ENCODE measurements at places on chromosomes 7 and 10. TPM values are rescaled to one million over a fixed set of nuclear protein-coding genes. Genes with fewer than 3 reads are reported as not detected.
A peak's percentile ranks its signal among the peaks of the same experiment; 100 is the strongest.

GRCh38 chr10:66102756-66103155 is 823.1 kb upstream of the LRRTM3 start:
- no peak for DNase-seq

DNA sequence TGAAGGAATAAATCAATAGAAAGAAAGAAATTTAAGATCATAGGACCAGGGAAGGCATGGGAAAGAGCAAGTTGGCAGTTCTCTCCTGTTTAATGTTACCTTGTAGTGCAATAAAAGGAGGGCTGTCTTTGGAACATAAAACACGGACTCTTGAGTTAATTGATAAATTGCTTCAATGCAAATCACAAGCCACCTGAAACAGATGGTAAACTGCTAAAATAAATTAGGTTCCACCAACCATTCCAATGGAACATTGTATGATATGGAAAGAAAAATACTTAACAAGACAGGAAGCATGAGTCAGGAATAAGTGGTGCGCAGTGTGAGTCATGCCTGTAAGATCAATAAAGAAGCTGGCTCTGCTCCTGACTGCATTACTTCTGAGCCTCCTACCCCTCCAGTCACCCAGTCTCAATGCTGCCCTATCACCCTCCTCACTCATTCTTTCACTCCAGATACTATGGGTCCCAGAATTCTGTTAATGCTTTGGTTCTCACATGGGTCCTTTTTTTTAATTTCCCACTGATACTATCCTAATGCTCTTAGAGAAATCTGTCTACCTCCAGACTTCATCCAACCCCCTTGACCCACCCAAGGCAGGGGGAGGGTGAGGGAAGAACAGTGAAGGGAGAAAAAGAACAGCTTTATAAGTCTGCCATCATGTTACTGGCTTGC is 78.9 kb downstream of the LRRC17 start:
- no peak for DNase-seq

DNA sequence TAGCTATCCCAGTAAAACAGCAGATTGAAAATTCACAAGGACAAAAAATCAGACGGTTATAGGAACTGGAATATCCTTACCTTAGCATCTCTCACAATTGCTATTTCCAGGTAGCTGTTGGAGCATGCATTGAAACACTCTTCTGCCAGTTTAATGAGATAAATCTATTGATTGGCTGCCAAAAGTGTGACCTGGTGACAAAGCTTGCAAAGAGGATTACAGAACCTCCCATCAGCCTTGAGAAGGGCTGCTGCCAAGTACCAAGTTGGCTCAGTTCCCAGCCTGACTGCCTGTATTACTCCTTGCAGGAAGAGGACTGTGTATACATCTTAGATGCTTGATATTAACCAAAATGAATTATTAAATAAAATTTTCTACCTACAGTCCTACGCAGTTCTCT is 5.1 kb downstream of the PRLHR start:
- no peak for DNase-seq

- no peak for DNase-seq
These were observed 492 bp downstream of the COG5 start for GRCh38 chr7:107563081-107563774.

DNA sequence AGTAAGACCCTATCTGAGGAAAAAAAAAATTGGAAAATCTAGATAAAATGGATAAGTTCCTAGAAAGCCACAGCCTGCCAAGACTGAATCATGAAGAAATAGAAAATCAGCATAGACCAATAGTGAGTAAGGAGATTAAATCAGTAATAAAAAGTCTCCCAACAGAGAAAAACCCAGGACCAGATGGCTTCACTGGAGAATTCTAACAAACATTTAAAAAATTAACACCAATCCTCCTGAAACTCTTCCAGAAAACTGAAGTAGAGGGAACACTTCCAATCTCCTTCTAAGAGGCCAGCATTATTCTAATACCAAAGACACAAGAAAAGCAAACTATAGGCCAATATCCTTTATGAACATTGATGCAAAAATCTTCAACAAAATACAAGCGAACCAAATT is 8.8 kb upstream of the LIMK1 start:
- DNase-seq: no peak

GRCh38 chr7:82339958-82340357 is 103.6 kb downstream of the CACNA2D1 start:
- DNase-seq: no peak

DNA sequence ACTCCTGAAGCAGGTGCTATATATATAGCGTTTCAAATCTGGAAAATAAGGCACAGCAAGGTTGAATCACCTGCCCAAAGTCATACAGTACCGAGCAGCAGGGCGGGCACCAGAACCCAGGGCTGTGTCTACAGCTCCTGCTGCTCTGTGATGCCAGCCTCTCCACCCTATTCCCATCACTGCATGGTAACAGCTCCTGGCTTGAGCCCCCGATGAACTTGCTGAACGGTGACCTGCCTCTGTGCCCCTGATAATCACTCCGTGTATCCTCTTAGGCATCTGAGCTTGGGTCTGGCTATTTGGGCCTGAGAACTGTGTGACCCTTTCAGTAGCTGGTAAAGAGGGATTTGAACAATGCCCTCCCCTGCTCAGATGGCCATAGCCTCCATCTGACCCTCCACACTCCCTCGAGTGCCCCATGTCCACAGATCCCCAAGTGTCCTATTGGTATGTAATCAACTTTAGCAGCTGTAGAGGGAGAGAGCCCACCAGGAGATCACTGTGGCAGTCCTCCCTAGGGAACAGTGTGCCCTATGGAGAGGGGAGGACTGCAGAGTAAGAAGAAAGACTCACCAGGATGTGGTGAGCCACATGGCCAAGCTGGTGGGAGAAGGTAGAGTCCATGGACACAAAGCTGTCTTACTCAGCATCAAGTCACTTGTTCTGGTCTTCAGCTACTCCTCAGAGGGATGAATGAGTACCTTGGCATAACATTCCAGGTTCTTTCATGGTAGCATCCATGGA is 1.1 kb upstream of the ARHGAP22 start:
- no peak for DNase-seq

- DNase-seq: no peak
These were observed 670 bp upstream of the AGK start for GRCh38 chr7:141550386-141551093.

GRCh38 chr7:70701477-70701876 is 430.5 kb upstream of the GALNT17 start:
- no peak for DNase-seq

- DNase-seq: no peak
These were observed 324.4 kb upstream of the ZNF32 start for GRCh38 chr10:43972976-43973647.

DNA sequence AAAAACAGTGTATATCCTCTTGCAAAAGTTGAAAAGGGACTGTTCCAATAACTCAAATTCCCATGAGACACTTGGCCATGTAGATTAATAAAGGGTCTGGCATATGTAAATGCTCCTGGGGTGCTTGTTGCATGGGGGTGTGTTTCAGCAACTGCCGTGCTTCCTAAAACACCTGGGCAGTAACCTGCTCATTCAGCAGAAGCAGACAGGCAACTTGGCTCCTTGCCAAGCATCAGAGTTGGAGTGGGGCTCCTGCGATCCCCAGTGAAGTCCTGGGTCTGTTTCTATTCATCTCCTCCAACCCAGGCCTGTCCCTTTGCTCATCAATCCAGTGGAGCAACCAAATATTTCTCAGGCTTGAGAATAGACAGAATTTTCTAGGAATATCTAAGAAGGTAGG is 42.2 kb upstream of the ADAM12 start:
- no peak for DNase-seq

DNA sequence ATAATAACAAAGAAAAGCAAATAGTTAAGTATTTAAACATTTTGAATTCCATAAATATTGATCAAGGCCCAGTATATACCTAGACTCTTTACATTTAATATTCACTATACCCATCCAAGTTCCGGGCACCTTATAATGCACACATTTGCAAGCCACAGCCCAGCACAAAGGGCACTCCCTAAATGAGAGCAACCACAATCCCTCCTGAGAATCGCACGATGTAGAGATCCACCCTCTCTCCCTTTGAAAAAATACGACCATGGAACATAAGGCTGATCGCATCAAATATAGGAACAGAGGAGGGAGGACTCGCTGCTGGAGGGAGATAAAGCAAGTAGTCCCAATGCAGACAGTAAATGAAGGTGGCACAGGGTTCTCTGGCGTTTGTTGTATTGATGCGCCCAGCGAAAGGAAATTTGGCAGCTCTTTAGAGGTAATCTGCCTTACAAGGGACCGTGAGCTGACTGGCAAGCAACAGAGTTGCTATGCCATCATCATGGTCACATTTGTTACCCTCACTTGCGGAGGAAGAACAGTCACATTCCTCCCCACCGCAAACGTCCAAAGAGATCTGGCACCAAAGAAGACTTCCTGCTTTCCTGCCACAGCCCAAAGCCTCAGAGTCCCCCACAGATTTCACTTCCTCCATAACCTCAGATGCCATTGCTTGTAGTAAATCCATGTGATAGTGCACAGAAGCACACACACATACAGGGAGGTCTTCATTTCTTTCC is 16.1 kb upstream of the TAS2R40 start:
- peak; percentile 33 for DNase-seq

GRCh38 chr10:118732245-118733165 is 22.3 kb downstream of the CACUL1 start:
- no peak for DNase-seq

DNA sequence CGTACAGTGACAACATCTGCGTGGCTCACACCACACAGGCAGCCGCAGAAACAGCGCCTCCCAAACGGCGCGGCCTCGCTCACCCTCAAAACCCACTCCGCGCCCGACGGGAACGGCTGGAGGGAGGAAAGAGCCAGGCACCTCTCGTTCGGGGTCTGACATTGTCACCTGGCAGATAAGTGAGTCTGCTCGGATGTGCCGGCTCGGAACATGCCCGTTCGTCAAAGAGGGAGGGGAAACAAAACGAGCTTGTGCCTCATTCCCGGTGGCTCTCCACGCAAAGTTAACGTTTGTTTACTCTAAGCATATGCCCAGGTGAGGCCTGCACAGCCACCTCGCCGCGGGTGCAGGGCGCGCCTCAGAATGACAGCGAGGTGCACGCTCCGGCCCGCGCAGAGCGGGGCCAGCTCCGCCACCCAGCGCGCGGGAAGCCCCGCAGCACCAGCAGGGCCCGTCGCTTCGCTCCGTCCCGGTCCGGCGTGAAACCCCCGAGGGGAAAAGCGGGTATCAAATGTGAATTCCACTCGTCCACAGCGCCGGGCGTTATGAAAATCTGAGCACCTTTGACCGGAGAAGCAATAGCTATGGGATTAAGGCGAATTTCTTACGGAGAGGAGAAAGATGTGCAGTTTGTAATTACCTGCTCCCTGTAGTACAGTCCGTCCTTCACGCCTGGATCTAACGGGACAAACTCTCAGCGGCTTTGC is 13.1 kb downstream of the CNPY1 start:
- DNase-seq: no peak

- DNase-seq: no peak
These were observed 87.9 kb downstream of the RNF216 start for GRCh38 chr7:5693529-5693928.

Gene ADAP1
- 9.4 TPM for total RNA-seq

Gene CRHR2
- not detected for total RNA-seq

Gene AKR1C3
- total RNA-seq: not detected

Gene LRCH4
- 137 TPM for total RNA-seq

Gene ANKRD30A
- total RNA-seq: not detected

Gene OR6V1
- not detected for total RNA-seq

Gene C10orf67
- not detected for total RNA-seq

Gene CUZD1
- 2.2 TPM for total RNA-seq

Gene MKX
- not detected for total RNA-seq
